ENCODE measurements at places on chromosomes 13 and 19.

GRCh38 chr19:52943884-52944643 is 18.6 kb downstream of the ZNF816 start:
- DNase-seq, result no peak

DNA sequence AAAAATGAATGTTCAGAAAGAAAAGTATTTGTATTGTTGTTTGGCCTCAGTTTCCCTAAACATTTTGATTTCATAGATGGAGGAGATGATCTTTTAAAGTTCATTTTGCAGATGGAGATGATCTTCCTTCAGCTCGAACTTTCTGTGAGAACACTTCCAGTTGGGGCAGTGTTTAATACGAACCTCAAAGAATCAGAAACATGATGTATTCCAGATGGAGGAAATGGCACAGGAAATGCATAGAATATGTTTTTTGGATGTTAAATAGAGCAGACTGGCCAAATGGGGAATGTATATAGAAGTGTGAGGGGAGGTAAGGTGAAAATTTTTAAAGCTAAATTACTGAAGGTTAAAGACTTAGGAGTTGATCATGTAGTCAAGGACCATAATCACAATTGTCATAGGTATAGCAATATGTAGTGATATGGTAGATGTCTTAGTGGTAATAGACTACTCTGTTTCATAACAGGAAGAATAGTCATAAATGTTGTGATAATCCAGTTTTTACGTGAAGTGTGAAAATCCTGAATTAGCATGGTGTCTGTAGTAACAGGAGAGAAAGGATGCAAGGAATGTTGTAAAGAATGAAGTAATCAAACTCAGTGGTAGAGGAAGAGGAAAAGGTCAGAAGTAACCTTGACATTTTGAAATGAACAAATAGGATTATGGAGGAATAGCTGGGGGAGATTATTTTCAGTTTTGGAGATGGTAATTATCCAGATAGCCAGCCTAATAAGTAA is 5.1 kb downstream of the RAP2A start:
- no peak for DNase-seq

- DNase-seq, result no peak
Observed at GRCh38 chr13:82323101-82323500, 1559.2 kb downstream of the SLITRK1 start.

GRCh38 chr13:77338961-77339401 is 12.1 kb upstream of the MYCBP2 start:
- peak; percentile 26 for DNase-seq

- no peak for DNase-seq
Observed at GRCh38 chr19:44303976-44304568, 753 bp downstream of the ZNF235 start.

DNA sequence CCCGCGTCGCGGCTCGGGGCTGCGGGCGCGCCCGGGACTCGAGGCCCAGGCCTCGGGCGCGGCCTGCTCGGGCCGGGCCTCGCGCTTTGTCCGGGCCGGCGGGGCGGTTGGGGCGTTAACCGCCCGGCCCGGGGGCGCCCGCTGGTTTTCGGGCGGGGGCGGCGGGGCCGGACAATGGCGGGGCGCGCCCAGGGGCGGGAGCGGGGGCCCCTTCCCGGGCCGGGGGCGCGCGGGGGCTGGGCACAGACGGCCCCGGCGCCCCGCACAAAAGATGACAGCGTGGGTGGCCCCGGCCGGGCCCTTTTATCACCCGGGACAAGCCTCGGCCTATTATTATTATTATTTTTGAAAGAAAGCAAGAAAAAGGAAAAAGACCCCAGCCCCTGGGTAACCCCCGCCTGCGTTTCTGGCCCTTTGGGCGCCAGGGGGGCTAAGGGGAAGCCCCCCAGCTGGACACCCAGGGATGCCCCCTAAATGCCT is 419 bp downstream of the KDM4B start:
- DNase-seq, result no peak

DNA sequence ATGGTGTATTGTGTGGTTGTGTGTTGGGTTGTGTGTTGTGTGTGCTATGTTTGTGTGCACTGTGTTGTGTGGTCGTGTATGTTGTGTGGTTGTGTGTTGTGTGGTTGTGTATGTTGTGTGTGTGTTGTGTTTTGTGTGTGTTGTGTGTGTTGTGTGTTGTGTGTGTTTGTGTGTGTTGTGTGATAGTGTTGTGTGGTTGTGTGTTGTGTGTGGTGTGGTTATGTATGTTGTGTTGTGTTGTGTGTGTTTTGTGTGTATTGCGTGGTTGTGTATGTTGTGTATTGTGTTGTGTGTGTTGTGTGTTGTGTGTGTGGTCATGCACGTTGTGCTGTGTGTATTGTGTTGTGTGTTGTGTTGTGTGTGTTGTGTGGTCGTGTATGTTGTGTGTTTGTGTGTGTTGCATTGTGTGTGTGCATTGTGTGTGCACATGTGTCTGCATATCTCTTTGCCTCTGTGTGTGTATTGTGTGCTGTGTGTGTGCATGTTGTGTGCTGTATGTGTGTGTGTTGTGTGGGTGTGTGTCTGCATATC is 2.9 kb downstream of the C3 start:
- no peak for DNase-seq

- DNase-seq, result no peak
Observed at GRCh38 chr13:48404952-48405351, 8.0 kb downstream of the LPAR6 start.

GRCh38 chr13:77150651-77151050 is 123.7 kb upstream of the FBXL3 start:
- no peak for DNase-seq

DNA sequence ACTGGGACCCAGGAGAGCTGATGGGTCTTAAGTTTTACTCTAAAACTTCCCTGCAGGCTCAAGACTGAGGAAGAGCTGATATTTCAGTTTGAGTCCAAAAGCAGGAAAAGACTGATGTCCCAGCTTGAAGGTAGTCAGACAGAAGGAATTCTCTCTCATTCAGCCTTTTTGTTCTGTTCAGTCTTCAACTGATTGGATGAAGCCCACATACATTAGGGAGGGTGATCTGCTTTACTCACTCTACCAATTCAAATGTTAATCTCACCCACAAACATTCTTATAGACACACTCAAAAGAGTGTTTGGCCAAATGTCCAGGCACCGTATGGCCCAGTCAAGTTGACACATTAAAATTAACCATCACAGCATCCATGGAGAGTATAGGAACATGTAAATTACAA is 173.5 kb downstream of the KCNRG start:
- DNase-seq, result no peak

DNA sequence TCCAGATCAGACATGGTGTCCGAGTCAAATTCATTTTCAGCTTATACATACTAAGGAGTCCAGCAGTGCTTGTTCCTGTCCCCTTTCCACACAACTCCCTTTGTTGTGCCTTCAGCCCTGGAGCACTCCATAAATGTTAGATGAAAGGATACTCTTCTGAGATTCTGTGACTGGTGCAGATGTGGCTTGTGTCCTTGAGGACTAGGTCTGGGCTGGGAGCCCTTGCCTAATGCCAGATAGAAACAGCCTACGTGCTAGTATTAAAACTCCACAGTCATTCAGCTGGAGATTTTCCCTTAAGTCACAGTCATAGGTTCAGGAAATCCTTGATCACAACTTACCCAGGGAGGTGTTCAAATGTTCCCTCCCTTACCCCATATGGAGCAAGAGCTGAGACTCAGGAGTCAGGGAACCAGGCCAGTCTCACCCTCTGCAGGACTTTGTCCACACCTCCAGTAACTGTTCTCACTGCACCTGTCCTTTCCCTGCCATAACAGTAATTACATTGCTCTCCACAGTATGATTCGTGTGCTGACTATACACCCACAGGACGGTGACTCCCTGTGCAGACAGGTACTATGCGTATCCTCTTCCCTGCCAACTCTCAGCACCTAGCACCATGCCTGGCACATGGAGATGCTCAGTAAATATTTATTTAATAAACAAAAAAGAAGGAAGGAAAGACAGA is 15.5 kb upstream of the SERPINE3 start:
- DNase-seq, result no peak
